ENCODE measurements at places on chromosomes 2 and 18.
A peak's percentile ranks its signal among the peaks of the same experiment; 100 is the strongest.

- no peak for DNase-seq
Measured at GRCh38 chr2:172977270-172978062, 98.2 kb upstream of the MAP3K20 start.

DNA sequence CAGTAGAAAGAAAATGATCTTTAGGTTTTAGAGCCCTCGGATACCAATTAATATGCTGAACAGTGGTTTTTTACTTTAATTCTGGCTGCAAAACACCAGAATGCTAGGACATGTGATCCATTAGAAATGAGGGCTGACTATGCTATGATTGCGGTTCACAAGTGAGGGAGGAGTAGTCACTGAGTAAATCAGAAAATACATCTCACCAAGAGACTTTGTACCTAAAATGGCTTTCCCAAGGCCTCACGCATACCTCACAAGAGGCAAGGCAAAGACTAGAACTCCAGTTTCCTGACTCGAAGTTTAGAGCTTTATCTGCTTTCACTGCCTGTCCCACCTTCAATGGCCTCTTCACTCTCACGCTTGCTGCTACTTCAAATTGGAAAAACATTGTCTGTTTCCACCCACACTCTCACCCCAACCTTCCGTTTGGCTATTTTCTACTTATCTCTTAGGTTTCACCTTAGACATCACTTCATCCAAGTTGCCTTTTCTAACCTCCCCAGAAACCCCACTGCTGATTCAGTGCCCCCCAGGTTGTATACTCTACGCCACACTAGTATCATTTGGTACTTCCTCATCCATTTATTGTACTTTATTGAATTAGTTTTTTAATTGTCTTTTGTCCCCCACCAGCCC is 5.1 kb upstream of the MBD2 start:
- DNase-seq = no peak

DNA sequence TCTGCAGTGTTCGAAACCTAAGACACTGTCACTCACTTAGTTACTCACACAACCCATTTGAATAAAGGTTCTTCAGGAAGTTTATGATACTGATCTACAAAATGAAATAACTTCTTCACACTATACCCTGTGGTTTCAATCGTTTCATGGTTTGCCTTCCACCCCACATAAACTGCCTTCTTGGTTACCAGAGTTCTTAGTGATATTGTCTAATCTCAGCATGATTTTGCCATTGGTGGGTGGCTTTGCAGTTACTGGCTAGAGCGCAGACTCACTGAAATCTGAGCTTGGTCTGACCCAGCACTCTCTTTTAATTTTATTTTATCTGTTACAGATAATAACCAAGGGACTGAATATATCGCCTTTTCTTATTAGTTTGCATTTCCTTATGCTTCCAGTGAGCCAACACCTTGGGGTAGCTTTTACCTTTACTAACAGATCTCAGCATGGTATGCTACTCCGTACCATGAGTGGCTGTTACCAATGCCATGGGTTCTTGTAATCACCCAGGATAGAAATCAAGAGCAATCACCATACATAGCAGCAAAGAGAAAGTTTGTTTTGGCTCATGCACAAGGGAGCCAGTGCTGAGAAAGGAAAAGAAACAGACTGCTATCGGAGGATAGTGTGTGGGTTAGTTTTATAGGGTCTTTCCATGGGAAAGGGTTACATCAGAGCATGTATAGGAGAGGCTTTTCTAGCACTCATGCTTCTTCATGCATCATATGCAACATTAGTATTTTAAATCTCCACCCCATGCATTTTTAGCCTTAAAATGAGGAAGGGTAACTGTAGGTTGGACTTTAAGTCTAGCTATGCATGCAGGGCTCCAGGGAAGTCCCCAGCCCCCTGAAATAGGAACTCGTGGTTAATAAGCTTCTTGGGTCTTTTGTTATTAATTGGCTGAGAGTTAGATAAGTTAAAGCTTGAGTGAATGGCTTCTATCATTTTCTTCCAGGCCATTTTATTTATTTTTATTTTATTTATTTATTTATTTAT is 33.3 kb downstream of the ANXA4 start:
- no peak for DNase-seq

DNA sequence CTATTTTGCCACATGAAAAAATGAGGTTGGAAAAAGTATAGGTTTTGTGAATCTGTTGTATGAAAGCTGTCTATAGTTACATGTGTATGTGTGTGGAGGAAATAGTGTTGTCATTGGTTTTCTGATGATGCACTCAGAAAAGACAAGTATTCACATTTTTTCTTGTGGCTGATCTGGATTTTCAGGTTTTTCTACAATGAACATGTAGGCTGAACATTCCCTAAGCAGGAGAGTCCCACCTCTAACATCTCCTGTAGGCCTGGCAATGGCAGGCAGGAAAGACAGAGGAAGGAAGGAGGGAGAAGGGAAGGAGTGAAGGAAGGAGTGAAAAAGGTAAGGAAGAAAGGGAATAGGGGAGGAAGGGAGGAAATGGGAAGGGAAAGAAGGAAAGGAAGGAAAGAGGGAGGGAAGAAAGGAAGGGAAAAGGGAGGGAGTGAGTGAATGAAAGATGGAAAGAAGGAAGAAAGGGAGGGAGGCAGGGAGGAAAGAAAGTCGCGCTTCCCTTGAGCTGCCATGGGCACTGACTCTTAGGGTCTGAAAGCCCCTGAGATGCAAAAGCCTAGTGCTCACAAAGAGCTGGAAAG is 495 bp upstream of the IL36RN start:
- no peak for DNase-seq

DNA sequence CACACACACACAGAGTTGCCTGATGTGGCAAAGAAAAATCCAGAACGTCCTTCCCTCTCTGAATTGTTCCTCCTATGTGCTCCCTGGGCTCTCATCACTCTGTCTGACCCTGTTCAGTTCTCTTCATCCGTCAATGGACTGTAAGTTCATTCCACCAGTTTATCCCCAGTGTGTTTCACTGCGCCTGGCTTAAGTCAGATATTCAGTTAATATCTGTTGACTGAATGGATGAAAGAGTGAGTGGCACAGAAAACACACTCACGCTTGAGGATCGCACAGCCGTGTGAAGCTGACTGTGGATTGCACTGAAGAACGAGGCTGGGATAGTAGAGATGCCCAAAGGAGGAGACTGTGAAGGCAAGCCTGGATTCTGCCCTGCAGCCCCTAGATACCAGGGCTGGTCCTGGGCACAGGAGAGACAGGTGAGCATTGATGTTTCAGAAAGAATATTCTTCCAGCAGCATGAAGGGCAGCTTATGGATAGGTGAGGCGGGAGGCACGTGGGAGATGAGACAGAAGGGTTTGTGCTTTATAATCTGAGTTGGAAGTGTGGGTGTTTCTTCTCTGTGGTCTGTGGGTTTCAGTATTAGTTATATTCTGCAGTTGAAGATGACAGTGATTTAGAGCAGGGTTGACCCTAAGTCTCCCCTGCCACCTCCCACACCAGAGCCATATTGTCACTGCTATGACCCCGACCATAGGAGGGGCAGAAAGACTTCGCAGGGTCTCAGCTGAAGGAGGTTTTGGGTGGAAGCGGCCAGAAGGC is 129.9 kb downstream of the SOCS6 start:
- no peak for DNase-seq

- no peak for DNase-seq
Measured at GRCh38 chr18:9712611-9713010, 4.5 kb downstream of the RAB31 start.

- no peak for DNase-seq
Measured at GRCh38 chr2:150438654-150439053, 48.8 kb downstream of the RND3 start.

- DNase-seq = no peak
Measured at GRCh38 chr2:164761737-164762460, 79.7 kb downstream of the COBLL1 start.

GRCh38 chr2:204468746-204469429 is 76.4 kb upstream of the PARD3B start:
- DNase-seq = no peak

DNA sequence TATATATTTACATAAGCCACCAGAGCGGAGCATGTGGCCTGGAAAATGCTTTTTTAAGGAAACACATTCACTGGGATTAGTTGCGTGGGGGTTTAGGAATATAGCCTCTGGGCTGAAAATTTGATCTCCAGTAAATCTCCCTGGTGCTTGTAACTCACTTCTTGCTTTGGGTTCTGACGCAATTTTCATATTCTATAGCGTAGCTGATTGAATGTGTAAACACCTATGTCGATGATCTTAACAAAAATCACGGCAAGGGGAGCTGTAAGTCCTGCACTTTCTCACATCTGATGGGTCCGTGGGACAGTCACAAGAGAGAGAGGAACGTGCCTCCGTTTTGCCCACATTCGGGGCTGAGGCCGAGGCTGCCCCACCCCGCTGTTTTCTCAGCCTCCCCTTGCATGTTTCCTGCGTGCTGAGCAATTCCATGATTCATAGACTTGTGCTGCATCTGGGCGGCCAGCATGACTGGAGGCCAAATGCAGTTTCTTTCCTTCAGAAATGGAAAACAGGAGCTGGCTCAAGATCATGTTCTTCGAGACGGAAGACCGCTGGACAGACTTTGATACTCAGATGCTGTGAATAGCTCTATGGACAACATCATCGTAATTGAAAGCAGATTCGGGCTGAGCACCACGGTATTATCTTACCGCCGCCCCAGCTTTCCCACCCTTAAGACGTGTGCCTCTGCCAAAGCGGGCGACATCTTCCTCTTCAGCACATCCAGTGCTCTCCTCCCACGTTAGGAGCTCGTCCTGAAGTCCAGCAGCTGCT is 109.2 kb downstream of the TMEM18 start:
- no peak for DNase-seq

- no peak for DNase-seq
Measured at GRCh38 chr18:44181951-44182747, 498.5 kb upstream of the SETBP1 start.

- DNase-seq = no peak
Measured at GRCh38 chr2:7721413-7721995, 804.3 kb downstream of the RNF144A start.

DNA sequence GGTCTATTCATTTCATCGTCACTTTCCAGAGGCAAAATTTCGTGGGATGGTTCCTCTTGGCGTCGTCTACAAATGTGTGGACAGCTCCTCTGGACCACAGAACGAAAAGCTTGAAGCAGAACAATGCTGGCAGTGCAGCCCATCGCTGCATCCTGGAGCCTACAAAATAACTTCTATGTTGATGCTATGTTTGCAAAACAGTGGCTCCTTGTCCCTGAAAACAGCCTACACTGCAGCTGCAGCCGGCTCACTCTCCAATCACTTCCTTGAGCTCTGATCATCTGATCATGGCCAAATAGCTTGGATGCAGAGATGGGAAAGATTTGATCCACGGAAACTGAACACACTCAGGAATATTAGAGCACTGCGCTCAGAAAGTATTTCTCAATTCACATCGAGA is 60.0 kb downstream of the DOCK10 start:
- DNase-seq = no peak

DNA sequence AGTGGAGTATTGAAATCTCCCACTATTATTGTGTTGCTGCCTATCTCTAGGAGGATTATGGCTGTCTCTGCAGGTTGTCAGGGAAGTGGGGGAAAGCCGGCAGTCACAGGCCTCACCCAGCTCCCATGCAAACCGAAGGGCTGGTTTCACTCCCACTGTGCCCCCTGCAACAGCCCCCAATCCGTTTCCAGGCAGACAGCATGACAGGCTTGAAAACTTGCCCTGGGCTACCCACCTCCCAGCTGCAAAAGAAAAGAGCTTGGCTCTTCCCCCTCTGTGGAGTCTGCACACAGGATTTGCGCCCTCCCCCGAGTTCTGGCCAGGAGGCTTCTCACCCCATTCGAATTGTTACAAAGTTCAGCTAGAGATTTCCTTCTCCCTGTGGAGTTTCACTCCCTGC is 87.4 kb upstream of the MSTN start:
- no peak for DNase-seq

GRCh38 chr2:219697811-219698747 is 70.6 kb downstream of the SLC4A3 start:
- DNase-seq = no peak

DNA sequence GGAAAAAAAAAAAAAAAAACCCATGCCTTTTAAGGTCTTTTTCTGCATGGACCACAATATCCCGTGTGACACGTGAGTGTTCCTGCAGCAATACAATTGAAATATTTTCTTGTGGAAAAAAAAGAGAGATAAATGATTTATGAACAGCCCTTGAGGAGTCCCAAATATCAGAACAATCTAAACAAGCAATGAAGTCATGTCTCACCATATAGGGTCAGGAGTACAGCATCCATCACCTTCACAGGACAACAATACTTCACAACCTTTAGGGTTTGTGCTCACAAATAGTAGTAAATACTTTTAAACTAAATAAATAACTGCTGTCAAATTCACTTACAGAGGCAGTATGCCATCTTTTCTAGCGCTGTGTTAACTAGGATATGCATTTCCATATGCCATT is 87.9 kb downstream of the ZEB2 start:
- DNase-seq = no peak

GRCh38 chr2:3222636-3223035 is 155.0 kb downstream of the EIPR1 start:
- peak; percentile 30 for DNase-seq

DNA sequence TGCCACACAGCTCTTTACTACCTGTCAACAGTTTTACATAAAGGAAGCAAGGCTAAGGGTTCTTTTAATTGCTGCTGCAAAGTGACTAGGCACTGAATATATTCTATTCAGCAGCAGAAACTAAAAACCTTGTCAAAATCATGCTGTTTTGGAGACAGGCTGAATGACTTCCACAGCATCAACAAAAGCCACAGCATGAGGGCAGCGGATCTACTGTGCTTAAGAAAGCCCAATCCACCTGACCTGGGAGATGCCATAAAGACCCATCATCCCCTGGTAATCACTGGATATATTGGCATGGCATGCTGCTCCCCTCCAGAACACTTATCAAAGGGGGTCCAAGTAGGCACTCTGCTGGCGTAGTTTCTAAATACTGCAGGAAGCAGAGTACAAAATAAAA is 715.1 kb upstream of the SLC8A1 start:
- no peak for DNase-seq

DNA sequence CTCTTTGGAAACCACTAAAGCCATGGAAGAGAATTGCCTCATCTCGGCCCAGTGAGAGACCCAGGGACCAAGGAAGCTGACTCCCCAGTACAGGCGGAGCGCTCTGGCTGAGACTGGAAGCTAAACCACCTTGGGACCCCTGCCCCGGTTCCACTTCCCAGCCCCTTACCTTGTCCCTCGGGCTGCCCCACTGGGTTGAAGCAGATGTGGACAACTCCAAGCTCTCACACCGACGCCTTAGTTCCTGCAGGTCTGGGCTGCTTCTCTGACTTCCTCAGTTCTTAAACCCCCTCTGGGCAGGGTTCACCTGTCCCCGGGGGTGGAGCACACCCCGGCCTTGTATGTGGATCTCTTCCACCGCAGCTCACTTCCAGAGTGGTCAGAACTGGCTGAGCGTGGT is 266.2 kb downstream of the PHLPP1 start:
- no peak for DNase-seq

DNA sequence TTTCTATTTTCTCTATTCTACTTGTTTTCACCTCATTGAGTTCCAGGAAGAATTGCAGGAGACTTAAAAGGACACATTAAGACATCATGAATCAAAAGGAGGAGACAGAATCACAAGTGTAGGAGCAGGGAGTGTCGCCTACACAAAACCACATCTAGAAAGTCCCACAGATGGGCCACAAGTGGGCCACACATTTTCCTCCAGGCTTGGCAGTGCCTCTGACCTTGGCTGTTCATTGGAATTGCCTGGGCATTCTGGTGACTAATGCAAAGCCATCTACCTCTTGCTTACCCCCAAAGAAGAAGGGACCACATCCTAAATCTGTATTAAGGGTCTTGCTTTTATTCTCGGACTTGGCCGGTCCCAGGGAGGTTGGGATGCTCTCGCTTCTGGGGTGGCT is 103.6 kb downstream of the KLHL29 start:
- no peak for DNase-seq

- no peak for DNase-seq
Measured at GRCh38 chr18:51361130-51361860, 163.8 kb upstream of the MEX3C start.

GRCh38 chr18:71077451-71077850 is 788.6 kb downstream of the SOCS6 start:
- no peak for DNase-seq
